ENCODE measurements at places on chromosomes 1 and 21.

GRCh38 chr1:233738850-233739249 is 124.9 kb downstream of the KCNK1 start:
- DNase-seq, result no peak

DNA sequence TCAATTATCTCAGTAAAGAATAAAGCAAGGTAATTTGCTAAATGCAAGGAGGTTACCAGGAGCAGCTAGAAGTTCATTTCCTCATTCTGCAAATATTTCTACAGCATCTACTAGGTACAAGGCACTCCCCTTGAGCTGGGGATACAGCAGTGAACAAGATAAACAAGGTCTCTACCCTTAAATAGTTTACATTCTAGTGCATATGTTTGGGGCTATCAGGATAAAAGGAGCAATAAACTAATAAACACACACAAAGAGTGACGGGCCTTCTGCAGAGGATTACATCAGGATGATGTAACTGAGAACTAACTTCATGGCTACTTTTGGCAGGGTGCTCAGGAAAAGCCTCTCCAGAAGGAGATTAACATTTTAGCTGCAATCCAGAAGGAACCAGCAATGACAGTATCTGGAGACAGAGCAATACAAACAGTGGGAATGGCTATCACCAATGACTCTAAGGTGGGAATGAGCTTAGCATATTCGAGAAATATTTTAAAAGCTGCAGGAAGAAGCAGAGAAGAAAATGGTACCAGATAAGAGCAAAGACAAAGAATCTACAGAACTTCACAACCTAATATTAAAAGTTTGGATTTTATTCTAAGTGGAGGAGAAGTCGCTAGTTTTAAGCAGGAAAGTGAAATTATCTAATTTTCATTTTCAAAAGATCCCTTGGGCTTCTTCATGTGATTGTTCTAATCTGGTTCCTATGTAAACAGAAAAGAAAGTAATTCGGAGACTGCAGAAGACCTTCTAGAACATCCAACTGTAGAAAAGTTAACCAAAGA is 25.8 kb downstream of the TP53BP2 start:
- DNase-seq, result no peak

DNA sequence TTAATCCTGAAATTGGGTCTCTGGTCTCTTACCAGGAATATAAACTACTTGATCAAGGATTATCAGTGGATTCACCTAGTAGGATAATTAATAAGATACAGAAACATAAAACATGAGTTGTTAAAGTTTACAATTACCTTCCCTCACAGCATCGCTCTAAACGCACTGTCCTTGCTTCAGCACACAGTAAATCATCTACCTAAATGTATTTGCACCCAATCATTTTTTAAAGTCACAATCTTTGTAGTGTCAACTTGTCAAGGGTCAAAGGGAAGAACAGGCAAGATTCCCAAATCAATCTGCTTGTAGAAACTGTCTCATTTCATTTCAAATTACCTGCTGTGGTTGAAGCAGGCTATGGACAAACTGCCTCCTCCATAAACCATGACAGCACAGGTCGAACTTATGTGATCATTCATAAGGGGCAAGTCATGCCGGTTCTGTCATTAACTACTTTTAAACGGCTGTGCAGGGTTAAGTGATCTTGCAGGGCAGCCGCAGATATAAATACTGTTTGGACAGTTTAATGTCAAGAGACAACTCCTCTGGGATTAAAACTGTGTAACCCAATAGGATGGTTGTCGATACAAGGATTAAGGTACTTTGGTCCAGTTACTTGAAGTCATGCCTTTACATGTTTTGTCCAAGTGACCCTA is 93.6 kb downstream of the ZNF281 start:
- no peak for DNase-seq

DNA sequence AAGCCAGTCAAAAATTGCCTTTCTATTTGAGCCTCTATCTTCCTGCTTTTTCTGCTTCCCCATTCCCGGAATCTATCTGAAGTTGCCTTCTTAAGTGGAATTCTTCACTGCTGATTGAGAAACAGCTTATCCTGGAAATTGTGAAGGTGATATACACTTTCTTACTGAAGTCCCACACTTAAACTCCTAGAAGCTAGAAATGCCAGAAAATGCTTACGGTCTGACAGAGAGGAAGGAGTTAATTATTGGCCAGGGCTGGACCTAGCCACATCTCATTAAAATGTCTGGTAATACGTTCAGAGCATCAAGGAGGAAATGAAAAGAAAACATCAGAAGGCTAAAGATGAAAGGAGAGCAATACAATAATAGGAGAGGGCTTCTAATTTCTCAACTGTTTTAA is 292.5 kb upstream of the SNX7 start:
- no peak for DNase-seq

GRCh38 chr1:186272486-186272885 is 102.6 kb downstream of the TPR start:
- no peak for DNase-seq

GRCh38 chr1:76861149-76861548 is 6.1 kb upstream of the ST6GALNAC5 start:
- no peak for DNase-seq

DNA sequence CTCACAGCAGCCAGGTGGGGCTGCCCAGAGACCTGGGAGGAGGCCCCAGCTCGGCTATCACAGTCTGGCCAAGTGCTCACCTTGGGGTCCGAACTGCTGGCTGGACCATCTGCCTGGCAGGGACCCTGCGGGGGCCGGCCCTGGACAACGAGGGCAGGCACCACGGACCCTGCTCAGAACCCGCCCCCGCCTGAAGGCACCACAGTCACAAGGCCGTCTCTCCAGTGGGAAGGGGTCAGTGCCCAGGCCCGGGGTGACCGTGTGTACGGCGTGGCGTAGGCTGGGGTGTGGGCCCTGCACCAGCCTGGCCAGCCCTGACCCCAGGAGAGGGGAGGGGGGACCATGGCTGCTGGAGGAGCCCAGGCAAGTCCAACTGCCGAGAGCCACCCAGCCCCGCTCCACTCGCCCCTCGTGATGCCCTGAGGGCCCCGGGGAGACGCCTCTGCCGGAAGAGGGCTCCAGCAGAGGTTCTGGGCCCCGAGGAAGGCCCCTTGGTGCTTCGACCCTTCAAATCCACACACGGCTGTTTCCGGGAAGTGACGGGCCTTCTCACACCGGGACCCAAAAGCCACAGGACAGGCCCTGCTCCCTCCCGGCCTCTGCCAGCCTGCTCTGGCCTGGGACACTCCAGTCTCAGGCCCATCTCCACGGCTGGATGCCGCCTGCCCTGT is 11.2 kb upstream of the RNF223 start:
- DNase-seq, result no peak

DNA sequence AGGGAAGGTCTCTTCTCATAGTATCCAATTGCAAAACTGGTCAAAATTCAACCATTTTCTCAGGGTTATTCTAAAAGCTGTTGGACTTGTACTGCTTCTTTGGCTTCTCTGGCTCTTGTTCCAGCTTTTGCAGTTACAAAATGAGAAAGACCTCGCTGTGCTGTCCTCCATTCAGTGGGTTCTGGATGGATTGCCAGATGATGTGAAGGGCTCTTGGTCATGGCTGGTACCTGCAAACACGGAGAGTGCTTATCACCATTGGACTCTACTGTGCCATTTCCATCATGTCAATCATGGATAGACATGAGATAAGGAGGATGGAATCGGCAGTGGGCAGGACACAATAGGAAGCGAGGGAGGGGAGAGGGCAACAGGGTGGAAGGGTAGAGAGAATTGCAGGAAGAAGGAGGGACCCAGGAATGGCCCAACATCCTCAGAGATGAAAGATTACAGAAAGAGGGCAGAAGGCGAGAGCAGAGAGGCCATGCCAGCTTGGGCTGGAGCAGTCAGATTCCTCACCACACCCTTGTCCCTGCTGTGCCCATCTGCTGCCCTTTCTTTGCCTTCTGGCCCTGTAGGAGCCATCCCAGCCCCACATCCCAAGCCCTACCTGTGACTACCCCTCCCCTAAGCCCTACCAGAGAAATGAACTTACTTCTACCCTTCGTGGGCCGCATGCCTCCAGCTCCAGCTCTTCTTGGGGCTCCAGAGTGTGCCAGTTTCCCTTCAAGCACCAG is 70.3 kb downstream of the HIVEP3 start:
- DNase-seq, result no peak

DNA sequence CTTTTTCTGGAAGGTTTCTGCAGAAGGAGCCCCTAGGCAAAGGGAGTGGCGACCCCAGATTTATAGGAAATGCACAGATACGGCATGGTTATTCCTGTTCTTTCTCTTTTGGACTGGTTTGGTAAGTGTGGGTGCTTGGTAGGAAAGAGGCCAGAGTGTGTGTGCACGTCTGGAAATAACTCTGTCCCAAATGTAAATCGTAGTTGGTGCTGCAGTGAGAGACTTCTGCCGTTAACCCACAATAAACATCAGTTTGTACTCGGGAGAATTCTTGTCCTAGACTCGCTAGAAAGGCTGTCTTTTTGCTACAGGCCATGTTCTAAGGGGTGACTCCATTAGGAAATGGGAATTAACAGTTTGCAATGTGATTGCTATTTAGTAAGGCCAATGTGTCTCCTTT is 779 bp downstream of the SLC44A3 start:
- DNase-seq, result no peak

- DNase-seq, result no peak
Observed at GRCh38 chr21:39077876-39078275, 105.4 kb downstream of the PSMG1 start.

GRCh38 chr21:43209575-43210453 is 41.0 kb downstream of the CRYAA start:
- peak; percentile 29 for DNase-seq

DNA sequence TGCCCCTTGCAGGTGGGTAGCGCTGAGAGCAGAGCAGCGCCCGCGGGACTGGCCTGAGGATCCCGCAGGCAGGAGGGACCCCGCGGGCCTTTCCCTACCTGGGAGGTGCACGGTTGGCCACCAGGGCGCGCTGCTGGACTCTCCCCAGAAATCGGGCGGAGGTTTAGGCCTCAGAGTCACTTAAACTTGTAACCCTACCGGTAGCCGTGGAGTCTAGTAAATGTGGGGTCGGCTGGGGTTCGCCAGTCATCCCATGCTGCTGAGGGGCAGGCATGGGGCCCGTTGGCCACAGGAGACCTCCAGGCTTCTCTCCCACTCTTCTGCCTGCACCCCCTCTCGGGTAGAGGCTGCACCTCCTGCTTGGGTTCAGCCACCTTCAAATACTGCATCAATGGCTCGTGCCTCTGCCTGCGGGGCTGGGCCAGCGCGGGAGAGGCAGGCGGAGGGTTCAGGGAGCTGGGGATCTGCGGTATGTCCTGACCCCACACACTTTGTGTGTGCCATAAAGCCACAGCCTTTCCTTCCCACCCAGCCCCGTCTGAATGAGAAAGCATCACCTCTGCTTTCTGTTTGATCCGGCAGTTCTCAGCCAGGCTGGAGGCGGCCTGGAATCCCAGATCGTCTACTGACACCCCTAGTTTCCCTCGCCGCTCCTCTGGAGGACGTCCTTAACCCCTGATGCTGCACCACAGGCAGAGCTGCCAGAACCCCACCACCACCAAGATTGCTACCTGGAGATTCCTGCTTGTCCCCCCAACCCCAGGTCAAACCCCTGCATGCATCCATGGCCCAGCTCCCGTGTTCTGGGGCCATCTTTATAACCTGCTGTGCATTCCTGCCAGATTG is 12.3 kb upstream of the GSTM4 start:
- DNase-seq, result no peak

- DNase-seq, result no peak
Observed at GRCh38 chr21:18002393-18002792, 183.2 kb upstream of the C21orf91 start.

DNA sequence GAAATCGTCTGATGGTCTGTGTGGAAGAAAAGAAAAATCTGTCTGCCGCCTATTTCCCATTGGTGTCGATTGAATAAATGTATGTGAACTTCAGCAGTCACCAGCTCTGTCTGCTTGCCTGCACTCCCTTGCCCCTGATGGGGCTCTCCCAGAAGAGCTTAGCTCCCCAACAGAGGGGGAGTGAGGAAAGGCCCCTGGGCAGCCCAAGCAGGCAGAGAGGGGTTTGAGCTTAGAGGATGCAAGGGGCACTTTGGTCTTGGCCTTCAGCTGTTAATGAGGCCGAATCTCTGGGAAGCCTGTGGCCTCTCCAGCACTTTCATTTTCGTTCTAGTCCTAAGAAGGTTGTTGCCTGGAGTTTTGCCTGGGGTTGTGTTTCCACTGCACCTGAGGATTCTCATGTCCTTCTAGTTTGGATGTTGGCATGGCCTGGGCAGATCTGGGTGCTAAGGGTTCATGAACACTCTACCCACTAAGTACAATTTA is 2.8 kb downstream of the FOXD2 start:
- DNase-seq, result no peak

DNA sequence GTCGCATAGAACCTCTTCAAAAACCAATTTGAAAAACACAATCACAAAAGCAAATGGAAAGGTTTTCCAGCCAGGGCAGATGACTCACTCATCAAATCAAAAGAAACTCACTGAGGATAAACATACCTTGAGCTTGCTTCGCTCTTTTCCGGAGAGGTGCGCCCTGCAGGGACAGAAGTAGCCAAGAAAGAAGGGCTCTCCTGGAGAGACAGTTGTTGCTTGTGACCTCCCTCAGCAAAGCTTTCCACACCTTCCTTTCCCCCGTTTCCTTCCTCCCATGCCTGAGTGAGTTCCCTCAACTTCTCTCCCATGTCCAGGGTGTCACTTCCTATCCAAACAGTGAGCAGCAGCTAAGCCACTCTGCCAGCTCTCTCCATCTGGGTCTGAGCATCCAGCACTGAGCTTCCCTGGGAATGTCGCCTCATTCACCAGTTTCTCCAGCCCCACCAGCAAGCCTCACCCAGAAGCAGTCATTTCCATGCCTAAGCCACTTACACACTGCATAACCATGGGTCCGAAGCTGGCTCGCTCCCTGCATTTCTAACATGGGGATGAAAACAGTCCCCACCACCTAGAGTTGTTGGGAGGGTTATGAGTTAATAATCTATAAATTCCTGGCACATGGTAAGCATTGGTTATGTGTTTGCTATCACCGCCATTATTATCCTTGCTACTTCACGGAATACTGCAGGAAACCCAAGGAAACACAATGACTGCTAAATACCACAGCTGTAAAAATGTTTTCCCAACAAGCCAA is 75.0 kb downstream of the PTPN14 start:
- DNase-seq, result no peak

GRCh38 chr1:40032240-40032891 is 8.2 kb upstream of the CAP1 start:
- DNase-seq, result no peak

DNA sequence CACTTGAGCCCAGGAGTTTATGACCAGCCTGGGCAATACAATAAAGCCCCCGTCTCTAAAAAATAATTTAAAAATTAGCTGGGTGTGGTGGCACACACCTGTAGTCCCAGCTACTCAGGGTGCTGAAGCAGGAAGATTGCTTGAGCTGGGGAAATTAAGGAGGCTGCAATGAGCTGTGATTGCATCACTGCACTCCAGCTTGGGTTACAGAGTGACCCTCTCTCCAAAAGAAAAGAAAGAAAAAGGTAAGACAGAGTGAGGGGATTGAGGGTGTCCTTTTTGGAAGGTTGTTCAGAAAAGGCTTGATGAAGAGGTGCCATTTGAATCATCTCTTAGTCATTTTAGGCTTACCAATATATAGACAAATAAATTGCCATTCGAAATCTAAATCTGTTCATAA is 4.0 kb upstream of the SRRM1 start:
- no peak for DNase-seq

GRCh38 chr1:158806916-158807536 is 24.1 kb upstream of the MNDA start:
- no peak for DNase-seq
